ENCODE measurements at places on chromosomes 7 and 10. TPM values are rescaled to one million over a fixed set of nuclear protein-coding genes. Genes with fewer than 3 reads are reported as not detected.
A peak's percentile ranks its signal among the peaks of the same experiment; 100 is the strongest.

Gene CYP26C1
- not detected for total RNA-seq

Gene PLEKHS1
- total RNA-seq, result 0.11 TPM

Gene GPRIN2
- 2.5 TPM for total RNA-seq

Gene HOXA6
- total RNA-seq, result not detected

Gene TAS2R5
- 3.1 TPM for total RNA-seq

DNA sequence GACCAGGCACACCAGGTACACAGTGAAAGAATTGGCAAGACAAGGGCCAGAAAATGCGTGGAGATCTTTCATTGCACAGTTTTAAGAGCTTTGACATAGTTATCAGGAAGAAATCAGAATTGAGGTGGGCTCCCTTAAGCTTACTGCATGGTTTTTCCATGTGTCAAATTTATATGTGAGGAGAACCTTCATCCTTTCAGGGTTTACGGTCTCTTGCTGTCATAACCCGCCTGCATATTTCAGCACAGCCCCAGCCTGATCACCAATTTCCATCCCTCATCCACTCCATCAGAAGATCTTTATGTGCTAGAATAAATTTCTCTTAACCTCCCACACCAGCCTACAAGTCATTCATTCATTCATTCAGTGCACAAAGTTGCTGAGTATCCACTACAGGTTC lies 373.1 kb downstream of the KCNMA1 start:
- H3K27me3 ChIP-seq, result no peaks in the 10 kb centered on the region
- H3K27ac ChIP-seq, result no peak overlapping the region
- H3K4me1 ChIP-seq, result peaks cover 9% of the 10 kb centered on the region
- H3K36me3 ChIP-seq, result no peaks in the 10 kb centered on the region
- no peak for DNase-seq

GRCh38 chr7:131943646-131944045 lies 387.2 kb upstream of the PODXL start:
- H3K27me3 ChIP-seq, result peaks cover 5% of the 10 kb centered on the region
- H3K4me3 ChIP-seq, result no peak overlapping the region
- no peak overlapping the region for H3K27ac ChIP-seq
- H3K36me3 ChIP-seq, result no peaks in the 10 kb centered on the region
- peaks cover 11% of the 10 kb centered on the region for H3K4me1 ChIP-seq

GRCh38 chr7:5422396-5423305 lies 983 bp downstream of the TNRC18 start:
- H3K4me3 ChIP-seq, result peak overlapping the region; percentile 93
- peak overlapping the region; percentile 98 for H3K27ac ChIP-seq
- peaks cover 19% of the 10 kb centered on the region for H3K4me1 ChIP-seq
- DNase-seq, result no peak
- peaks cover 10% of the 10 kb centered on the region for H3K36me3 ChIP-seq
- no peaks in the 10 kb centered on the region for H3K27me3 ChIP-seq

- H3K27me3 ChIP-seq, result no peaks in the 10 kb centered on the region
- H3K27ac ChIP-seq, result peak overlapping the region; percentile 89
- H3K36me3 ChIP-seq, result no peaks in the 10 kb centered on the region
- no peak for DNase-seq
- peaks cover 26% of the 10 kb centered on the region for H3K4me1 ChIP-seq
- peak overlapping the region; percentile 92 for H3K4me3 ChIP-seq
Measured at GRCh38 chr10:12349629-12350166, 351 bp downstream of the CAMK1D start.

DNA sequence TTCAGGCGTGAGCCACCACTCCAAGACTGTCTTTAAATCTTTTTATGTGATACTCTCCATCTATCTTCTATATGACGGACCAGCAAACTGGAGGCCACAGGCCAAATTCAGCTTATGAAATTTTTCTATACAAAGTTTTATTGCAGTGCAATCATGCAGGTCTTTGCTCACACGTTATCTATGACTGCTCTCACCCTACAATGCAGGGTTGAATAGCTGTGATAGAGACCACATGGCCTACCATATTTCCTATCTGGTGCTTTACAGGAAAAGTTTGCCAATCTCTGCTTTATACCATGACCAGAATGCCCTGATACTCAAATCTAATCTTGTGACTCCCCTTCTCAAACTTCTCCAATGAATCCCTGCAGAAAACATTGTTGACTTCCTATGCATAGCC lies 89.5 kb upstream of the ACBD5 start:
- DNase-seq, result no peak
- peaks cover 24% of the 10 kb centered on the region for H3K27me3 ChIP-seq
- no peaks in the 10 kb centered on the region for H3K36me3 ChIP-seq
- no peak overlapping the region for H3K27ac ChIP-seq

DNA sequence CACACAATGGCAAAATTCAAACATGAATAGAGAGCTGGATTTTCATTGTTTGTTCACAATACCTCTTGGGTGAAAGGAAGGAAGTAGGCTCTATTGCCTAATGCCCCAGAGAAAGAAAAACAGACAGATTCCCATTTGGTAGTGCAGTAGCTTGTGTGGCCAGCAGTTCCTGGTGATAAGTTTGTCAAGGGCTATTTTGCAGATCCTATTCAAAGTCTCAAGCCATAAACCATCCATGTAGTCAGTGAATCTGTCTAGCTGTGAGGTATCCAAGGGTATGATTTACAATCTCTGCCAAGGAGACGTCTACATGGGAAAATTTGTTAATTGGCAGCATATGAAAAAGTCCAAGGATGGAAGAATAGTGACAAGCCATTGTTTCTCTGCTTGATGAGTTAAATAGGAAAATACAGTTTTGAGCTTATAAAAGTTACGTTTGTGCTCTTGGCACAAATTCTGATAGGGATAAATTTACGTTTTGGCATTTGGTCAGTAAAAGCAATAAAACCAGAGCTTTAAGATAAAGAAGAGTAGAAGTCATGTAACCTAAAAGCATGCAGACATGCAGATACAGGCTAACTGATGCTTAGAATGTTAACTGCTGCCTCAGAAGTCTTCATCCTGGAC lies 269.1 kb downstream of the GATA3 start:
- no peak overlapping the region for H3K27ac ChIP-seq
- no peak overlapping the region for H3K4me3 ChIP-seq
- no peaks in the 10 kb centered on the region for H3K27me3 ChIP-seq
- H3K4me1 ChIP-seq, result no peaks in the 10 kb centered on the region
- H3K36me3 ChIP-seq, result no peaks in the 10 kb centered on the region

Measured in osteocyte (in vitro differentiated cells).